ENCODE measurements at places on chromosomes 4 and X. TPM values are rescaled to one million over a fixed set of nuclear protein-coding genes. Genes with fewer than 3 reads are reported as not detected.

The S100G gene
- not detected for total RNA-seq

DNA sequence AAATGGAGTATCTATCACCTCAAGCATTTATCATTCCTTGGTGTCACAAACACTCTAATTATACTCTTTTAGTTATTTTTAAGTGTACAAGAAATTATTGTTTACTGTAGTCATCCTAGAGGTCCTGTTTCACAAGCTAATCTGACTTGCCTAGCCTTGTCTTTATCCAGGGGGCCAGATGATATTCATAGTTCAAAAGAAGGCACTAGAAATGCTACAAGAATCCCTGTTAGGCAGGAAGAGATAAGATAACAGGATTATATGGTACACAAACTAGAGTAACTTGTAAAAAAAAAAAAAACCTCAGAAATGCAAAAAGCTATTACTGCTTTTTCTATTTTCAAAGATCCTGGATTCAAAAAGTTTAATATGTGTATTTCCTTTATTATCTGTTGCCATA, 95.8 kb downstream of the MBNL3 start:
- no peak for DNase-seq

GRCh38 chr4:152972821-152973628, 36.9 kb downstream of the FHDC1 start:
- DNase-seq, result no peak

GRCh38 chr4:87019898-87020297, 85.1 kb downstream of the AFF1 start:
- no peak for DNase-seq

DNA sequence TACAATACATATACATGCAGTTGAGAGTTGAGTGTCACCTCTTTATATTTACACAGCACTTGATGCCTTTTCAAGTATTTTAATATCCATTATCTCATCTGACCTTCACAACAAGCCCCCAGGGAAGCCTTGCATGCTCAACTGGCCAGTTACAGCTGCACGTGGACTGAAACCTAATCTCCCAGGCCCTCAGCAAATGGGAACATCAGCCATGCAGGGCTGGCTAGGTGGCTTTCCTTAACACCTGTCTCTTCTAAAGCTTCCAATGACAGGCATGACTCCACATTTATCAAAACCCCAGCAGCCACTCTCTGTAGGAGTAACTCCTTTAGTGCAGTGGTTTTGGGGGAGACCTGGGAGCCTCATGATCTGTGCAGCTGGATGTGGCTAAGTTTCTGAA, 56.4 kb downstream of the PHKA2 start:
- no peak for DNase-seq

DNA sequence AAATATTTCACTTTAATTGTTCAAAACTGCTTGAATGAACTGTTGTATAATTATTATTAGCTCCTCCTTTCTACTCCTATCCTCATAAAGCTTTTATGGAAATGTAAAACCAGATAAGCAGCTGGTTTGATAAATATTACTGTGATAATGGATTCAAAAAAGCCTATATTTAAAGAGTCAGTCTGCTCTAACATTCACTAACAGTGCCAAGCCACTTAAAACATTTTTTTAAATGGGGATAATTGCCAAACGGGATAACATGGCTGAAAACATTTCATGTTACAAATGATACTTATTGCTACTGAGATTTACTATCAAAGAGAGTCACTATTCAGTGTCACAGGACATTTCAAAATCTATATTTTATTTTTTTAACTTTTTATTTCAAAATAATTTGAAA, 17.4 kb downstream of the ARHGAP24 start:
- no peak for DNase-seq

- no peak for DNase-seq
Measured at GRCh38 chr4:136017556-136017955, 1514.7 kb downstream of the PCDH18 start.

DNA sequence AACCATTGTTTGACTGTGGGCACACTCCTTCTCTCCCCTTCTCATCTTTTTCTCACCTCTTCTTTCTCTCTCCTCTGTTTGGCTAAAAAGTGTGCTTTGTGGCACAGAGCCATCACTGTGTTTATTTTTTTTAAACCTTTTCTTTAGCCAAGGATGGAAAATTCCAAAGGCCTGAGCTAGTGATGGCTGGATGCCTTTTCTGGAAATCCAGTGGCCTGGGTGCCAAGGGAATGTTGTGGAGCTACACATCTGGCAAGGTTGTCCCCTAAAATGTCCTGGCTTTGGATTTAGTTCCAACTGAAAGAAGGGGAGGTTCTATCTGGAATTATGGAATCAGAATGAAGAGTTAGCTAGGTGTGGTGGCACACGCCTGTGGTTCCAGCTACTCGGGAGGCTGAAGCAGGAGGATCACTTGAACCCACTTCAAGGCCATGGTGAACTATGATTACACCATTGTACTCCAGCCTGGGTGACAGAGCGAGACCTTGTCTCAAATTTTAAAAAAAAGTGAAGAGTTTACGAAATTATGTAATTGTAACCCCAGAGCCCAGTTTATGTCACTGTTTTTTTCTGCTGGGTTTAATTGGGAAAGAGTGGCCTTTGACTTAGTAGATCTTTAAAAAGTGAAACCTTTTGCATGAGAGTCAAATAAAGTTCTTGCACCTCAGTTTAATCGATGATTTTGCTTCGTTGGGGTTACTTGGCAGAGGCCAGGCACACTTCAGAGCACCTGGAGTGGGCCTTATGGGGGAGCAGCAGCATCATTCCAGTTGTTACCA, 17.7 kb downstream of the DOCK11 start:
- no peak for DNase-seq

DNA sequence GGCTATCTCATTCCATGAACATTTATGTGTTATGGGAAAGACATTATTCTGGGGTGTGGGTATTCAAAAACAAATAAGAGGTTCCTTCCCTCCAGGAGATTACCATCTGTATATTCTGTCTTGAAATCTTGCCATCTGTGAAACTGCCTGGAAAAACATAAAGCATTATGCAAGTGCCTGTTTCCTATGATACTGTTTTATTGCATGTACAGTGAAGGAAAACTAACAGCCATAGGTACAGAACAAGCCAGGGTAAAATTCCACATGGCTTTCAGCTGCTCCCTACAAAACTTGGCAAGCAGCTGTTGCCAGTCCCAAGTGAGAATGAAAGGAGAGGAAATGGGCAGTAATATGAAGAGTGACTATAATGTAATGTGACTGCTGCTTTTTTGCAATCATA, 136.0 kb downstream of the GUCY2F start:
- no peak for DNase-seq

DNA sequence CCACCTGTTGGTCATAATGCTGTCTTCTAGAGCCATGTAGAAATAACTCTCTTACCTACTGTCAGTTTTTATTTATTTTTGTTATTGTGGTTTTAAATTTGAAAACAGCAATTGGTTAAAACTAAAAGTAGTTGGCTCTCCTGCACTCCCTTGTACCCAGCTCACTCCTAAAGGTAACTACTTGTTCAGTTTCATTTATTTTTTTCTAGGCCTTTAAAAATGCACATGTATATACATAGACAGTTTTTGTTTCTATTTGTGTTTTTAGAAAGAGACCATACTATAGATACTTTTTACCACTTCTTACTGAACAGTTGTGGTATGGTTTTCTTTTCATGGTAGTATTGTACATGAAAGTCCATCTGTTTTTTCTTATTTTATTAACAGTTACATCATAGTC, 16.8 kb downstream of the SMAD1 start:
- no peak for DNase-seq

DNA sequence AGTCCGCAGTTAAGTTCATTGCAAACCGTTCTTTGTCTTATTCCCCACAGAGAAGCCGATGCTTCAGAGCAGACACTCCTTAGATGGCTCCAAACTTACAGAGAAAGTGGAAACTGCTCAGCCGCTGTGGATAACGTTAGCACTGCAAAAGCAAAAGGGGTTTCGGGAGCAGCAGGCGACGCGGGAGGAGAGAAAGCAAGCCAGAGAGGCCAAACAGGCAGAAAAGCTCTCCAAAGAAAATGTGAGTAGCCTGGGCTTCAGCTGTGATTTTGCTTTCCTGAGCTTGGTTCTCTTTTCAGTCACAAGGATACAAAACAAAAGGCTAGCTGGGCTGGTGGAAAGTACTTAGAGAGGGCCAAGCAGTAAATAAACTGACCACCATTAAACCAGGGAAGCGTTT, 64.0 kb downstream of the AASDH start:
- DNase-seq, result no peak

DNA sequence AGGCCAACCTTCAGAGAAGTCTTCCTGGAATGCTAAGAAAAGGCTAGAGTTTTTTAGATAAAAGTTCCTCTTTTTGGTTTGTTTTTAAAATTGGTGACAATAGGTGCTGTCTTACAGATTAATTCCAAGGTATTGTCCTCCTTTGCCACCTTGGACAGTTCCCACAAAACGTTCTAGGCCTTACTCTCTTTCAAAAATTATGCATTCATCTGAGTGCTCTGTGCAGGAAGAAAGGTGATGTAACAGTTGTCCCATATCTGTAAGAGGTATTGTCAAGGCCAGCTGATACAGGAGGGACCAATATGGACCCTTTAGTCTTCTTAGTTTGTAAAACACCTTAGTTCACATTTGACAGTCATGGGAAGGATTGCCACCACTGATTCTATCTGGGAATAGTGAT, 15.9 kb upstream of the CXCL5 start:
- no peak for DNase-seq

DNA sequence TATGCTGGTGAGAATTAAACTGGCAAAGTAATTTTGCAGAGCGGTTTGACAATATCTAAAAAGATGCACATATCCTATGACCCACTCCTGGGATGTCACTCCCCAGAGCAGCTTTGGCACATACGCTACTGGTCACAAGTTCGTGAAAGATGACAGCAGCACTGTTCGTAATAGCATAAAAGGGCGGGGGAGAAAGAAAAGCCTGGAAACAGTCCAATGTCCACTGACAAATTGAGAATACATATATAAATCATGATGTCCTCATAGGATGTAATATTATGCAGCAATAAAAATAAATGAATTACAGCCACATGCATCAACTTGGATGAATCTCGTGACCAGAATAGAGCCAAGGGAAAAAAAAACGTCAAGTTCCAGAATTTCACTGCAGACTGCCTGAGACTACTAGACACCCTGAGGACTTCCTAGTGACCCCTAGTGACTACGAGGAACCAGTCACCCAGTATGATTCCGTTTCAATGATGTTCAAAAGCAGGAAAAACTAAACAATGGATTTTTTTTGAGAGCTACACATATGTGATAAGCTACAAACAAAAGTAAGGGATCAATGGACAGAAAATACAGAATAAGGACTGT, 1.8 kb downstream of the PCSK1N start:
- DNase-seq, result no peak

DNA sequence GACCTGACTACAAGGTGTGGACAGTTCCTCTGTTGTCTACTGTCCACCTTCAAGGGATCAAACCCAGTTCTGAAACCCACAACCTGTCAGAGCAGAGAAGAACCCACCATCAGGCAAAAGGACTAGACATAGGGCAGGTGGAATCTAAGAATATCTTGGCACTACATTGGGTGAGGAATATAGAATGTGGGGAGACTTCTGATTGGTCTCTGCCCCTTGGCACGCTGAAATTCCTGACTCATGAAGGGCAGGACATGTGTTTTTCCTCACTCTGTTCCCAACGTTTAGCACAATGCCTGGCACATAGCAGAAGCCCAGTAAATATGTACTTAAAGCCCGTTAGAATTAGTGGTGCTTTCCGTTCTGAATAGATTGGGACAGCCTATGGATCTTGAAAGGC, 59.3 kb downstream of the TSPAN7 start:
- DNase-seq, result no peak

GRCh38 chrX:33277046-33277445, 65.7 kb upstream of the DMD start:
- DNase-seq, result no peak

GRCh38 chr4:183823434-183823833, 81.7 kb upstream of the STOX2 start:
- peak; percentile 57 for DNase-seq

DNA sequence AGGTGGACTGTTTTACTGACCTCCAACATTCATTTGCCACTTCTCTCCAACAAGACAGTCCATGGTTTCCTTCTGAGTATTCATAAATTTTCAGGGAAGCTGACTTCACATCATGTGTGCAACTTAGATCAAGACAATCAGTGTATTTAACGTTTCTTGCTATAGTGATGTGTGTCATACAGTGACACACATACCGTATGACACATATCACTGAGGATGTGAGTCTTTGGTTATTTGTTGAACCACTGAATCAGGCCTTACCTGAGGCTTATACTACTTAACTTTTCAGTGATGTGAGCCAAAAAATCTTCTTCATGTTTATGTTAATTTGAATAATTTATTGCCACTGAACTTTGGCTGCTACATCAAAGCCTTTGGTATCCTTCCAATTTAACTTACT, 166.8 kb downstream of the BMPR1B start:
- no peak for DNase-seq

GRCh38 chr4:27007507-27007906, 146.9 kb downstream of the STIM2 start:
- no peak for DNase-seq

DNA sequence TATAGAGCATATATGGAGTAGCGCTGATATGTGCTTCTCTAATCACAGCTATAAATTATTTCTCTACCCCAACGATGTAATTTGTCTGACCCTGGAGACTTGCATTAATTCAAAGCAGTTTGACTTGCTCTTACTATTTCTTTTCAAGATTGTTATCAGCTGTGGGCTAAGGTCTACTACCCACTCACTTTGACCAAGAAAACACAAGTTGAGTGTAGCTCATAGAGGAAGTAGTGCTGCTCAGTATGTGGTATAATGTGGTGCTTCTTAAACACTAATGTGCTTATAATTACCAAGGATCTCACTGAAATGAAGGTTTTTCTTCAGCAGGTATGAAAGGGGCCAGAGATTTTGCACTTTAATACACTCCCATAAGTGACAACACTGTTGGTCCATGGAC, 70.1 kb downstream of the INPP4B start:
- DNase-seq, result no peak

DNA sequence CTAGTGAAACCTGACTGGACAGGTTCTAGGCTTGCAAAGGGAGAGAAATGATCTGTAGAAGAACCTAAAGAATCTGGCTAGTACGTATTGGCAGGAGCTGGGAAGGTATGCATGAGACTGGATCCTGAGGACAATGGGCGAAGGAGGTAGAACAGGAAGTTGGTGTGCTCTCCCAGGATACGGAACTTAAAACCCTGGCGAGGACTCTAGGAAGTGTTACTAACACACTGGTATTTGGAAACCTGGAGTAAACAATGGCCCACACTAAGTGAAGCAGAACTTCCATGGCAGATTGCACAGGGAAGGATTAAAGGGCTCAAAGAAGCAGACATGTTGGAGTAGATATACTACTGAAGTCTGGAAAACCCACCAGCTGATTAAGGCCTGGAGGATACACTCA, 9.1 kb downstream of the SYN1 start:
- DNase-seq, result no peak

DNA sequence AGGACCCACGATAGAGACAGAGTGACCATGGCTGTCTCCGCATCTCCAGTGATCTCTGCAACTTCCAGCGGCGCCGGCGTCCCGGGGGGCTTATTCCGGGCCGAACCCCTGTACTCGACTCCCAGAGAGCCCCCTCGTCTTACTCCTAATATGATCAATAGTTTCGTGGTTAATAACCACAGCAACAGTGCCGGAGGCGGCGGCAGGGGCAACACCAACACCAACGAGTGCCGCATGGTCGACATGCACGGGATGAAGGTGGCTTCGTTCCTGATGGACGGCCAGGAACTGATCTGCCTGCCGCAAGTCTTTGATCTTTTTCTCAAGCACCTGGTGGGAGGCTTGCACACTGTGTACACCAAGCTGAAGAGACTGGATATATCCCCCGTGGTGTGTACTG, 343 bp downstream of the DACH2 start:
- DNase-seq, result no peak

GRCh38 chr4:142566243-142566642, 279.9 kb downstream of the INPP4B start:
- no peak for DNase-seq

All from heart left ventricle (tissue), 16 donors.